ENCODE measurements at places on chromosomes 5 and 9.

DNA sequence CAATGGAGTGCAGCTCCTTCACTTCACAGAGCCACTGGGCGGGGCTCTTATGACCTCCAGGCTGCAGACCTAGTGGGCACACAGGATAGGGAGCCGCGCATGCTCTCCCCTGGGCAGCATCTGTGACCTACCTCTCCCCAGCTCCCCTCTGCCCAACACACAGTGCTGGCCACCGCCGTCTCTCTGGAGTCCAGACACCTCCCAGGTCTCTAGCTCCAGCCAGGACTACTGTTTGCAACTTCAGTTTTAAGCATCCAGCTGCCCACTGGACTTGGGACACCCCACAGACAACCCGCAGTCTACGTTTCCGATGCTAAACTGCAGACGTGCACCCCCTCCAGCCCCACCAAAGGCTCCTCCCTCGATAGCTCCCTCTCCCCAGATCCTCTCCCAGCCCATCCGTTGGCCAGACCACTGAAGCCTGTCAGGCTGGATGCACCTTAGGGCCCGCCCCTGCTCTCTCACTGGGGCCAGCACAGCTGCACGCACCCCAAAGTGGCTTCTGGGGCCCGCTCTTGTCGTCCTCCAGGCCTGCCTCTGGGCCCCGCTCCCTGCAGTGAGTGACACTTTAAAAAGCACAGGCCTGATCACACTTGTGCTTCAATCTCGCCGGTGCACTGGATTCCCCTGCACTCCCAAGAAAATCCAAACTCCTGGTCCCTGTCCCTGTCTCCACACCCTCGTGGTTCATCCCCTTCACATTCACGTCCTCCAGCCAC, 11.3 kb downstream of the FLT4 start:
- no peak for DNase-seq

- DNase-seq: no peak
These were observed 959.1 kb upstream of the WWC1 start for GRCh38 chr5:167332309-167332708.

DNA sequence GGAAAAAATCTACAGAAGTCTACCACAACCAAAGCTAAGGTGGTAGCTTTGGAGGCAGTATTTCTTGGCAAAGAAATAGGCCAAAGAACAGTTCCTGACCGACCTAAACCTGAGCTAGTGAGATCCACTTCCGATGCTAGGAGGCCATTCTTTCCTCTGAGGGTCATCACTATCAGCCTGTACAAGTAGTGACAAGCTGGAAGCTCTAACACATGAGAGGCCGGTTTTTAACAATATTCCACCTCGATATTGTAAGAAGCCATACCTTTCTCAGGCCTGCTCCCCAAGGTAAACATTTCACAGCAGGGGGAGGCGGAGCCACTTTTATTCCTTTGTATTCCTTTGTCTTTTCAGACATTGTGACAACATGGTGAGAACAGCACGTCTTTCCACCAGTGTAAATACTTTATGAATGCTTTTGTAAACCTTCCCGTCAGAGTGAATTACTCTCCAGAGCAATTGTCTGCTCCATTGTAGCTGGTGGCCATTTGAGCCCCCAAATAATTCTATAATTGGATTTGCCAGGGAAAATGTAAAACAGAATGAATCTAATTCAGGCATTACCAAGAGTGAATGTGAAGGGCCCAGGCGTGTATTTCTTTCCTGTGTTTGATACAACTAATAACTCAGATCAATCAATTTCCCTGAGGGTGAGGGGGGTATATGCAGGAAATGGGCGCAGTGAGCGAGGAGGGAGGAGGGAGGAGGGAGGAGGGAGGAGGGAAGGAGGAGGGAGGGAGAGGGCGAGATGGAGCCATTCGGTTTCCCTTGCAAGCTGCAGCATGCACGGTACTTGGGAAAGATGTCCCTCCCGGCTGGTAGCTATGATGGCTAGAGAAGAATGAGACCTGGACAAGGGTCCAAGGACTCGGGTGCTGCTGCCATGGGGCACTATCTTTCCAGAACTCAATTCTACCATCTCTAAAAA, 166.6 kb downstream of the CDK5RAP2 start:
- no peak for DNase-seq

DNA sequence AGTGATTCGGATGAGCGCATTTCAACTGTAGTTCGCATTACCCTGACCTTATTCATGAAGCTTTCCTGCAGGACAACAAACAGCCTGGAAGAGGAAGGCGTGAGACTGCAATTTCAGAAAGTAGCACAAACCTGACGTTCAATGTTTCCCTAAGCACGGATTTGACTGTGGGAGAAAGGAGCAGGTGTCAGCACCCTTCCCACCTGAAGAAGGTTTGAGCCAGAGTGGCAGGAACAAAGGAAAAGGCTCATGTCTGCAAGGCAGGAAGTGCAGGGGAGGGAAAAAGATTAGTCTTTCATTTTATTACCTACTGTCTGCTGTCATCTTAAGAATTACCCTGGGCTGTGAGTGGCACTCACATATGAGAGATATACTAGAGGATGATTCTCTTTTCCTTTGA, 114.0 kb downstream of the MED10 start:
- no peak for DNase-seq

DNA sequence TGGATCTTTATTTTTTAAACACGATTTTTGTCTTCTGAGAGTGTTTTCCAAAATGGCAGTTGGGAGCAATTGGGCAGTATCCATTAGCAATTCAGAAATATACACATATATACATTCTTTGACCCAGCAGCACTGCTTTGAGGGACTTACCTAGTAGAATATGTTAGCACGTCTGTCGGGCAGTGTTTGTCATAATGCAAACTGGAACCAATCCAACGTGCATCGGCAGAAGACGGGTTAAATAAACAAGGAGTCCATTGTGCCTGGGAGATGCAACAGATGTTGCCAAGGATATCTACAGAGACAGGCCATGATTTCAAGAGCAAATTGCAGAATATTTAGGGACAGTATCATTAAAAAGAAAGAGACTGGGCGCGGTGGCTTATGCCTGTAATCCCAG, 107.0 kb downstream of the COL5A1 start:
- DNase-seq: no peak

- DNase-seq: no peak
These were observed 76.2 kb upstream of the CHD1 start for GRCh38 chr5:99004960-99005359.

GRCh38 chr9:98916660-98917059, 27.0 kb upstream of the COL15A1 start:
- no peak for DNase-seq

GRCh38 chr9:112333639-112334431, 416 bp upstream of the PTBP3 start:
- DNase-seq: peak; percentile 71

DNA sequence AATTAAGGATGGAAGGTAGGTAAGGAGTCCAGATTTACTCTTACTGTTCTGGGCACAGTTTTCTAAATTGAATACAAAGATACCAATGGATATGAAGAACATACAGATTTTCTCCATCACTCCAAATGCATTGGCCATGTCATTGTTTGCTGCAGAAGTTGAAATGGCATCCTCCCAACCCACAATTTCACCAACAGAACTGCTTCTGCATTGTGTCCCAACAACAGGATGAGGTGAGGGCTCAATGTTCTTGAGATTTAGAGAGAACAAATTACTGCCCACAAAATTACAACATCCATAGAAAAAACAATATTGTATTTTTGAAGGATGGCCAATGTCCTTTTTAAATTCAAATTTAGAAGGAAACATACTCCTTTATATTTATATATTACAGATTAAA, 88.9 kb downstream of the NUDT12 start:
- DNase-seq: no peak

DNA sequence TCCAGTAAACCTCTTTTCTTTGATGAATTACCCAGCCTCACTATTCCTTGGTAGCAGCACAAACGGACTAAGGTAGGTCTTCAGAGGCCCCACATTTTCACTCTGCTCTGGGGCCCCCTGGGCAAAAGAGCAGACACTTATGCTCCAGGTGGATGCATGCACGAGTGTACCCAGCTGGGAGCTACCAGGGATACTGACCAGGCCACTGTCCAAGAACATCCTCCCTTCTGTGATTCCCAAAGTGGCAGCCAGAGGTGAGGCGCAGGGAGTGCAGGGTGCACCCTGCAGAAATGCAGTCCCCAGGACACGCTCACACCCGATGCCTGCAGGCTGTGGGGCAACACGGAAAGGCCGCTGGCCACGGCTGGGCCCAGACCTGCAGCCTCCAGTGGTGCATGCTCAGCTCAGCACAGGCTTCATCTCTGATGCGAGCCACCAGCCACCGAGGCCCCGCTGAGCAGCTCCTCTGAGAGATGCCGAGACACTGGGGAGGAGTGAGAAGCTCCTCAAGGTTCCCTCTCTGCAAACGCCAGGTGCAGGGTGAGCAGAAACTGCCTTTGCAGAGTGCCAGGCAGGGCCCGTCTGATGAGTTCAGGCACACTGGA, 48.1 kb upstream of the OLFM1 start:
- no peak for DNase-seq

- DNase-seq: no peak
These were observed 29.4 kb downstream of the SYK start for GRCh38 chr9:90830977-90831376.

GRCh38 chr5:66717455-66718373, 121.5 kb downstream of the MAST4 start:
- DNase-seq: no peak
